Stimulated activated CD4-positive, alpha-beta T cell treated with anti-CD3 and anti-CD28 coated beads, TNF-alpha, amount 100 ng/mL, for 1 hour (primary cell): ENCODE measurements at places on chromosomes 4 and X.

DNA sequence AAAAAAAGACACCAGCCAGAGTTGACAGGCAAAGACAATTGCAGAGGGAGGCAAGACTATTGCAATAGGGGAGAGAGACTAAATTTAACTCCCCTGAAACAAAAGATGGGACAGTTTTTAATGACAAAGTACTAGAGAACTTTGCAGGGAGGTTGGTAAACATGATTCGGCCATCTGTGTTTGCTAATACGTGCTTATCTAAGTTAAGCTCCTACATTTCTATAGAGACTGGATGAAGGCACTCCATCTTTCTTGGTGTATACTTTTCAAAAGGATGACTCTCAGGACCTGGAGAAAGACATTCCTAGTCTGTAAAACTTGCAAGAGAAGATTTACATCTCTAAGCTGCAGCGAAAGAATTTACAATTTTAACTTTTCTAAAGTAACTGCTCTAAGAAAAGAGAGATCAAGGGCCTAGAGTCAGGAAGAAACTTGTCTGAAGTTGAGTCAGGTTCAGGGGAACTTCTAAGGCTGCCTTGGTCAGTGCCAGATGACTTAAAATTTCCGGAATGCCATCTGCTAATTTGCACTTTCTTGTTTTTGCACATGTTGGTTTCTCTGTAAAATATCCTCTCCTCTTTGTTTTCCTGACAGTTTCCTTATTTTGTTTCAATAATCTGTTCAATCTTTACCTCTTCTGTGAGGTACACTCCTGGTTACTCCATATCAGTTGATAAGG lies 10.6 kb downstream of the ADAM29 start:
- DNase-seq, result no peak

DNA sequence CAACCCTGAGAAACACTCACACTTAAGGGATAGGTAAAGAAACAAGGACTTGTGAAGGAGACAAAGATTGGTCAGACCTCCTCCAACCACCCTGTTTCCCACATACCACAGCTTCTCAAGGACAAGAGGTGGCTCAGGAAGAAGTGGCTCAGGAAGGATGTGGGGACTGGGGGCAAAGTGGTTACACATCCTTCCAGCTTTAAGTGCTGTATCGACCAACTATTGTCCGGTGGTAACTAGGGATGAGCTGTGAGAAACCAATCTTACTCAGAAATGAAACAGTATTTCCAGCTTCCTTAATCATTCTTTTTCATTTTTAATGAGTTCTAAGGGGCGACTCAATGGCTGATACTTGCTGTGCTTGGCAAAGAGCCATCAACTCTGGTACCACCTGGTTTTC lies 8.5 kb upstream of the LHFPL1 start:
- DNase-seq, result no peak

DNA sequence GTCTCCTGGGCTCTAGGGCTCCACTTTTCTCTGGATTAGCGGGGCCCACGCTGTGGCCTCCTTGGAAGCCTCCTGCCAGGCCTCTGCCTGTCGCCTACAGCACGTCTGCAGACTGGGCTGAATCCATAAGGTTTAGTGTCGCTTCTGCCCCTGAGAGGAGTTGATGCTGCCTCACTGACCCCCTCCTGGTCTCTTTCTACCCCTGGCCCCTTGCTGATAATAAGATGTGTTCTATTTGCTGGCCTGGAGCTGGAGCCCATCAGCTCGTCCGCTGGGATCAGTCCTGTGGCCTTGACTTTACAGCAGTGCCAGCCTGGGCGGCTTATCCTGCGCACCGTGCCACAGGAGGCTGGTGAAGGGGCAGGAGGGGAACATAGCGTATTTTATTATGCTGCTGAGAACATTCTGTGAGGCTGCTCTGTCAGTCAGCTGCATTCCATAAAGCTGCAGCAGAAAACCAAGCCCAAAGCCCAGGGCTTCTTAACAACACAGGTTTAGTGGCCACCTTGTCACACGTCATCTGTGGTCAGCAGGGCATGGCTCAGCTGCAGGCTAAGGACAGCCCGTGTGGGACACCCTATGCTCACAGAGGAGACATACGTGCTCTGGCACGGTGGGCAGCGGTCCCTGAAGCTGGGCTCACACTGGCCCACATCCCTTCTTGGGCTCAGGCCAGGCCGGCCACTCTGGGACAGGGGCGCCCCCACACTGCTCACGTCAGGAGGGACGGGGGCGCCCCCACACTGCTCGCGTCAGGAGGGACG lies 29.3 kb upstream of the HGFAC start:
- DNase-seq, result no peak

GRCh38 chr4:33104273-33104672 lies 2384.1 kb downstream of the PCDH7 start:
- DNase-seq, result no peak

GRCh38 chr4:89021684-89022083 lies 35.3 kb downstream of the FAM13A start:
- no peak for DNase-seq

- DNase-seq, result no peak
Measured at GRCh38 chr4:5706486-5707290, 1.7 kb downstream of the EVC2 start.
